ENCODE measurements at places on chromosomes 5 and 9.
A peak's percentile ranks its signal among the peaks of the same experiment; 100 is the strongest.

DNA sequence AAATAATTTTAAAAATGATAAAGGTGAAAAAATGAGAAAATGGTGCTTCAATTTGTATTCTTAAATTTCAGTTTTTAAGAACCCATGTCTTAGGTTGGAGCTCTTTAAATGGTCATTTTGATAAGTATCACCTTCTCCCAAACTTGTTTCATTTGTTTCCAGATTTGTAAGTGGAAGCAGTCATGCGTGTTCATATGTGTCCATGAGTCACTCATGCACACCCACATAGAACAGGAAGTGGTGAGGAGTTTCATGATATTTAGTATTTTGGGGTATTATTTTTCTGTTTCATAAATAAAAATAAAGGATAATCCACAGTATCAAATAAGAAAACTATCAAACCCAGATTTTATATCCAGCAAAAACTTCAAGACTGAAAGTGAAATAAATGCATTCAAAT lies 570.4 kb upstream of the ST8SIA4 start:
- peak; percentile 28 for DNase-seq

- DNase-seq = no peak
Measured at GRCh38 chr5:59332236-59332973, 561.1 kb downstream of the PDE4D start.

DNA sequence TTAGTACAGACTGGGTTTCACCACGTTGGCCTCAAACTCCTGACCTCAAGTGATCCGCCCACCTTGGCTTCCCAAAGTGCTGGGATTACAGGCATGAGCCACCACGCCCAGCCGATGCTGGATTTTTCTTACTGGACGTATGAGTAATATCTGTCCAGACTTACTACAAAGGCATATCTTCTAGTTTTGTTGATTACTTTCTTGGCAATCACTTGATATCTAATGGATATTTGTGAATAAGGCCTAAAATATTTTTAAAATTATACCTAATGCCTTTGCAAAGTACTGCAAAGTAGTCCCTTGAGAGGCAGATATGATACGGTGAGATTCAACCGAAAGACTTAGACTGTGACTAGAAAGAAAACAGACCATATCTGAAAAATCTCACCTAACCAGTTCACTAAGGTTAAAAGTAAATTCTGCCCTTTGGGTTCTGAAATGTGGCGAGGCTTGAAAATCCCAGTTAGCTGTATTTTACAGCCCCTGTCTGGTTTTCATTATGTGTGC lies 152.1 kb downstream of the GNAQ start:
- peak; percentile 18 for DNase-seq

GRCh38 chr9:136086951-136087740 lies 7.9 kb downstream of the NACC2 start:
- no peak for DNase-seq

GRCh38 chr5:76787237-76787636 lies 31.6 kb upstream of the F2RL1 start:
- peak; percentile 96 for DNase-seq

DNA sequence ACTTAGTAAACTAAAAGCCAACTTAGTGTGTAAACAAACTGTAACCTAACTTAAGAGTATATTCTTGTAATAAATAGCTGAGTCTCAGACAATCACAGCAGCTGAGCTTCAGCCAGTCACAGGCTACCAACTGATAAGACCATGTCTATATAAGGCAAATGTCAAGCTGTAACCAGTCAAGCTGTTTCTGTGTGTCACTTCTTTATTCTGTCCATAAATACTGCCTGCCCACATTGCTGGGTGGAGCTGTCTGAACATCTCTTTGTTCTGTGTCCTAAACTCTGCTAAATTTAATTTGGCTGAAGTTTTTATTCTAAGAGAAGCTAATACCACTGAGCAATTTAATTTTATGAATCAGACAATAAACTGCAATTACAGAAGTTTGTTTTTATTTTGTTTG lies 412.1 kb upstream of the CDH10 start:
- DNase-seq = no peak

DNA sequence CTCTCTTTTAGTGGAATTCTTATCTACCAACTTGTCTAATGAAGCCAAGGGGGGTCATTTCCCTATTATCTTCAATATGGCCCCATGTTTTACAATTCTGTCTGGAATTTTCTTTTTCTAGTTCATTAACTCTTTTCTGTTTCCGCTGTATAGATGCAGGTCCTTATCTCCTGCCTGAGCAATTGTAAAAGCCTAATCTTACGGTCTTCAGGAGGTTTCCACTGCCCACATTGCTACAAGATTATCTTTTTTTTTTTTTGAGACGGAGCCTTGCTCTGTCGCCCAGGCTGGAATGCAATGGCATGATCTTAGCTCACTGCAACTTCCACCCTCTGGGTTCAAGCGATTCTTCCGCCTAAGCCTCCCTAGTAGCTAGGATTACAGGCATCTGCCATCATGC lies 132.3 kb downstream of the UNC13B start:
- DNase-seq = no peak
